AG08396 (cell line): ENCODE measurements at places on chromosomes 2 and 18.
A peak's percentile ranks its signal among the peaks of the same experiment; 100 is the strongest.

GRCh38 chr2:12352889-12353288 is 363.8 kb upstream of the TRIB2 start:
- no peak for DNase-seq

DNA sequence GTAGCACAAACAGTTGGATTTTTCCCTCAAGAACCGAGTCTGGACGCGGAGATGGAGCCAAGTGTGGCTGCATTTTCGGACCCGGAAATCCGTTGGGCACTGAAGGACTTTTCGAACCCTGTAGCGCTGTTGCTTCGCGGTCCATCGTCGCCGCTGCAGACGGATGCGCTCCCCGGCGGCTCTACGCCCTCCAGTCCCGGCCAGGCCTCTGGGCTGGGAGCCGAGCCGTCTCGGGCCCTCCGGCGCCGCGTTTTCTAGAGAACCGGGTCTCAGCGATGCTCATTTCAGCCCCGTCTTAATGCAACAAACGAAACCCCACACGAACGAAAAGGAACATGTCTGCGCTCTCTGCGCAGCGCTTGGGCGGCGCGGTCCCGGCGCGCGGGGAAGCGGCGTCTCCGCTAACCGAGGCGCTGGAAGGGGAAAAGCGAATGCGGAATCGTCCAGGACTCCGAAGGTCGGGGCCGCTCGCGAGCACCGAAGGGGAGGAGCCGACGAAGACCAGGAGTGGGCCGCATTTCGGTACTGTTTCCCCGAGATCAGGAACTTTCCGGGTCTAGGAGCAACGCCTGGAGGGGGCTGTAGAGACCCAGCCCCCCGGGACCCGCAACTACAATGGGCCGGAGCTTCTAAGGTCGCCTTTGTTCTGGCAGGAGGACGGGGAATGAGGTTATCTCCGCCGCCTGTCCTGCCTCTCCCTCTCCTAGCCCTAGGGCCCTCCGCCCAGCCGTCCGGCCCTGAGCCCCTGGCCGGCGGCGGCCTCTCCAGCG is 3.2 kb downstream of the EMX1 start:
- DNase-seq: peak; percentile 48

DNA sequence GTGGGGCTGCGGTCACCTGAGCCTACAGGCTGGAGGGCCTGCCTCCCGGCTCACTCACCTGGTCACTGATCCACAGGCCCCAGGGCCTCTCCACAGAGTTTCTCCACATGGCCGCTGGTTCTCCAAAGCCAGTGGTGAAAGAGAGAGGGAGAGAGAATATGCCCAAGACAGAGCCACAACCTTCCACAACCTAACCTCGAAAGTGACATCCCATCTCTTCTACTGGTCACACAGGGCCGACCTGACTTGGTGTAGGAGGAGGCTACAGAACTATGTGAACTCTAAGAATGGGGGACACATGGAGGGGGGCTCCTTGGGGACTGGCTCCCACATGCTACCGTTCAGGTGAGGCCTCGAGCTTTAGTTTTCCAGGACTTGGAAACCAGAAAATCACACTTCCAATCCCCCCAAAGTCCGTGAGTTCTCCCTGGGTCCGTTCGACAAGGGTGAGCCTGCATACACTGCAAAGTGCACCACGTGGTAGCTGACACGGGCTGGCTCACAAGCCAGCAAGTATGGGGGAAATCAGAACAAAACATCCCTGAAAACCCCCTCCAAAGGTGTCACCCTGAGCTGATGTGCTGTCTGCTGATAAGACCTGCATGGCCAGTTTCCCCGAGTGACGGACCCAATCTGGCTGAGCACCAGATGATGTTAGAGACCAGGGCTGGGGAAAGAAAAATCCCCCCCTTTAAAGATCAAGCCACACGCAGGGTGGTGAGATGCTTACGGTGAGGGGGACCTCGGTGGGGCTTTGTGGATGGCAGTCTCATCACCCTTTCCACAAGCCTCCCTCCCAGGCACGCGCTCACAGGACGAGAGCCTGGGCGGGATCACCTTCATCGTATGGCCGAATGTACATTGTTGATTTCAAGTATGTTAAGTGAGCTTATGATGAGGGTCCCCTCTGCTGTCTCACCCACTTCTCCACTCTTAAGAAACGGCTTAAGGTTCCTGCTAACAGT is 54.2 kb upstream of the SEMA4C start:
- DNase-seq: no peak

DNA sequence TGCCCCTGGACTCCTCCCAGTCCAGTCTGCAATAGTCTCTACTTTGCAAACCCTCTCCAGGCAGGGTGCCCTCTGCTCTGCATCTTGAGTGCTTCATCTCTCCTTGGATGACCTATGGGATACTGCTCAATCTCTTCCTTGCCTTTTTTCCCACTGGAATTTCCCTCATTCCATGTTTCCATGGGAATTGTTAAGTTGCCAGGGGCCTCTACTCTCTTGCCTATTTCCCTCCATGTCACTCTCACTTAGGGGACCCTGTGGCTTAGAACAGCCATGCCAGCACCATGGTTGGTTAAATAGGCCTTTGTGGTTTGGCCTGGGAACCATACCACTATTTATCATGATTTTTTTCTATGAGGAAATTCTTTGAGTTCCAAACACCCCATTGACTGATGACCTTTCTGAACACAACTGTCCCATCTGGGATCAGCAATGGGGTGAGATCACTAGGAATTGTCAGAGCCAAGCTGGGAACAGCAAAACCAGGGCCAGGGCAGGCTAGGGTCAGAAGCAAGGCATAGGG is 91.4 kb upstream of the RBMS1 start:
- DNase-seq: peak; percentile 43

DNA sequence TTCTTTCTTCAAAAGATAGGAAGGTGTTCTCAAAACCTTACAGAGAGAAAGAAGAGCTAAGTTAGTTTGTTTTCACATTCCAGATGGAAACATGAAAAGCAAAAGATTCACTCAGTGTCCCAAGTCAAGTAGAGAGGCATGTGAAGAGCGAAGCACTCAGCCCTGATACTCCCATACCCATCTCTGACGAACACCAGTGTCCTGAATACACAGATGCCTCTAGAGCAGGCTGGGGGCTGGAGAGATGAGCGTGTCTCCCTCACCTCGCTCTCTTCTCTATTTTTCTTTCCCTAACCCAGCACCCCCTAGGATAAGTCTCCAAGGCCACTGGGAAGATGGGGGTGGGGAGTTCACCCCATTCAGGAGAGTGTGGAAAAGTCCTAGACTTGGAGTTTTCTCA is 227.8 kb downstream of the TMEM163 start:
- DNase-seq: no peak

- no peak for DNase-seq
Observed at GRCh38 chr18:36758623-36759022, 70.2 kb downstream of the TPGS2 start.

GRCh38 chr2:24745825-24746224 is 47.4 kb downstream of the PTRHD1 start:
- no peak for DNase-seq

GRCh38 chr2:132560562-132560961 is 109.4 kb downstream of the LYPD1 start:
- DNase-seq: no peak

- DNase-seq: no peak
Observed at GRCh38 chr2:28506112-28506910, 10.5 kb downstream of the PLB1 start.

- no peak for DNase-seq
Observed at GRCh38 chr2:53174539-53174938, 593.1 kb upstream of the CHAC2 start.

GRCh38 chr18:79912409-79912991 is 39.0 kb downstream of the SLC66A2 start:
- DNase-seq: peak; percentile 58

DNA sequence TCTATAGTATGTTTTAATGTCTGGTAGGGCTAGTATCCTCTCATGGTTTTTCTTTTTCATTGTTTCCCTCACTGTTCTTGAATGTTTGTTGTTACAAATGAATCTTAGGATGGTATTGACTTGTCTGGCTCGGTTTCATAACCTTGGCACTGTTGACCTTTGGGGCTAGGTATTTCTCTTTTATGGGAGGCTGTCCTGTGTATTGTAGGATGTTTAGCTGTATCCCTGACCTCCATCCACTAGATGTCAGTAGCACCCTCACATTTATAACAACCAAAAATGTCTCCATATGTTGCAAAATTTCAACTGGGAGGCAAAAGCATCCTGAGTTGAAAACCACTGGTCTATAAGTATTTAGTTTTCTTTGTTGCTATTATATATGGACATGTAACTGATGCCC is 7.0 kb upstream of the AOX1 start:
- DNase-seq: no peak

DNA sequence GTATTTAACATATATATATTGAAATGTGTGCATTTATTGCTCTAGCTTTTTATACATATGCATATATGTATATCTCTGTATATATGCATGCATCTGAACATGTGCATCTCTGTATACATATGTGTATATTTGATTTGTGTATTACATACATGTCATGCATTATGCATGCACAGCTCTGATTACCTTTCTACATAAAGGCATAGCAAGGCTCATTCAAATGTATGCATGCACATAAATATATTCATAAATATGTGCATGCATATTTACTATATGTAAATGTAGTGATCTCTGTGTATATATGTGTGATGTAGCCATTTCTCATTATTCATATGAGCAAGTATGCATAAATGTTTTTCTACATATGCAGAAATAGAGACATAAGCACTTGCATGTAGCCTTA is 64.6 kb downstream of the TRIB2 start:
- no peak for DNase-seq

- no peak for DNase-seq
Observed at GRCh38 chr2:144261336-144261735, 258.6 kb downstream of the ZEB2 start.

DNA sequence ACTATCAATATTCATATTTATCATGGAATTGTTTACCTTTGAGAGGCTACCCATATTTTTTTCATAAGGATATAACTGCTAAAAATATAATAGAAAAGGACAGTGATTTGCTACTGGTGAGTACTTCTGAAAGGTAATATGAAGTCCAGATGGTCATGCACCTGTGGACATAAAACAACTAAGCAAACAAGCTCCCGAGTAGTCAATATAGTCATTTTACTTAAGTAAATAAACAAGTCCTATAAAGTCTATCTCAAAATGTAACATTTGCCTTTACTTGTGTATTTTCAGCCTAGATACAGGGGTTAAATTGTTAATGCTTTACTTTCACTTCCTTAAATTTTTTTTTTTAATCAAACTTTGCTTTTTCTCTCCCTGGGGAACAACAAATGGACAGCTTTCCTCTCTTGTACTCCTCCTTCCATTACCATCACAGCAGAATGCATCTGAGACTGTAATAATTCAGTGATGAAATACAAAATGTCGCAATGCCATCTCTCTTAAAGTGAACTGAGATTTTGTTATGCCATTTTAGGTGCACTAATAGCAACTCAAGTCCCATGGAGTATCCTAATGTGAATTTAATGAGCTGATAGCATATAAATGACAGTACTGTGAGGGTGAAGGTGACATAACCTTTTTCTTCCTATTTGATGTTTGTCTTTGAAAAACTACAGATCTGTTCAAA is 1325.4 kb upstream of the ZEB2 start:
- no peak for DNase-seq

- DNase-seq: no peak
Observed at GRCh38 chr2:131046918-131047652, 46.2 kb downstream of the FAM168B start.

DNA sequence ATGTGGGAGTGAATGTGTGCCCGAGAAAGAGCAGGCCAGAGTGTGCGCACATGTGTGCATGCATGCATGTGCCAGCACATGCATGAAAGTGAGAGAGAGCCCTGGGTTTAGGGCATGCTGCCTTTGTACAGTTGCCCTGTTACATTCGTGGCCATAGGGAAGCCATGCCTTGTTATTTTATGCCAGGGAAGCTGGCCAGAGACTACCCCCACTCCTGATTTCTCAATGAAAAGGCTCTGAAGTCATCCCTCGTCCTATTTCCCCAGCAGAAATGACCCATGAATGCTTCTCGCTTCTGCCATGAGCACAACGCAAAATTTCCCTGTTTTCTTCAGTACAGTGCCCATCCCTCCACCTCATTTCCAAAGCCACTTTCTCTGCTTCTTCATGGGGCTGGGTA is 143.0 kb downstream of the CELF4 start:
- DNase-seq: no peak

GRCh38 chr2:37367310-37367709 is 22.9 kb downstream of the QPCT start:
- DNase-seq: peak; percentile 46

DNA sequence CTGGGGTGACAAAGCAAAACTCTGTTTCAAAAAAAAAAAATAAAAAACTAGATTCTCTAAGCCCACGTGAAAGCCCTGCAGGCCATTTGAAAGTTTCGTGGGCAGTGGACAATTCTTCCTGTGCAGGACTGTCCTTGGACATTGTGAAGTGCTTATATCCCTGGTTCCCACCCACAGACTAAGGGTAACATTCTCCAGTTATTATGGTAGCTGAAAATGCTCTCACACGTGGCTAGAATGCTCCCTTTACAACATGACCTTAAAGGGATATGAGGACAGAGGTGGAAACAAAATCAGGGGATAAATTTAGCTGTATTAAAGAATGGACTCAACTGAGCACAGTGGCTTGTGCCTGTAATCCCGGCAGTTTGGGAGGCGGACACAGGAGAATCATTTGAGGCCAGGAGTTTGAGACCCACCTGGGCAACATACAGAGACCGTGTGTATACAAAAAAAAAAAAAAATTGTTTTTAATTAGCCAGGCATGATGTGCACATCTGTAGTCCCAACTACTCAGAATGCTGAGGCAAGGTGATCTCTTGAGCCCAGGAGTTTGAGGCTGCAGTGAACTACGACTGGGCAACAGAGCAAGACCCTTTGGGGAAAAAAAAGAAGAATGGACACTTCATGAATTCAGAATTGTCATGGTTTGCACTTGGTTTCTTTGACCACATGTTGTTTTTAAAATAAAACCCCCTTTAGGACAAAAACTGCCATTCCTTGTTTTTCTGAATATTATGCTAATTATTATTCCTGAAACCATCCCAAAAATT is 167.9 kb downstream of the MGAT5 start:
- no peak for DNase-seq

GRCh38 chr2:18671363-18671762 is 82.0 kb upstream of the NT5C1B start:
- DNase-seq: no peak

DNA sequence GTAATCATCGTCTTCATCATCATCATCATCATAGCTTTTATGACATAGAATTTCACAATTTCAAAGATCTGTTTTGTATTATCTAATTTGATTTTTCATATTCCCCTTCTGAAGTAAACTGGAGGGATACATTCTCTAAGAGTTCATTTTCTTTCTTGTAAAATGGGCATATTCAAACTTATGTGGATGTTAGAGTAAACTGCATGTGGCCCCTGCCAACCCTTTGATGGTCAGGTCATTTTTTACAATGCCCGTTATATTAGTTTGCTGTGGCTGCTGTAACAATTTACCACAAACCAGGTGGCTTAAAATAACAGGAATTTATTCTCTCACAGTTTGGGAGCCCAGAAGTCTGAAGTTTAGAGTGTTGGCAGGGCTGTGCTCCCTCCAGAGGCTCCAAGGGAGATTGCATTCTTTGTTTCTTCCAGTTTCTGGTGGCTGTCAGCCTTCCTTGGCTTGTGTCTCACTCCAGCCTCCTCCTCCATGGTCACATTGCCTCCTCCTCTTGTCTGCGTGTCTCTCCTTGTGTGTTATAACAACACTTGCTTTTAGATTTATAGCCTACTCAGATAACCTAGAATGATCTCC is 127.5 kb upstream of the MMADHC start:
- DNase-seq: peak; percentile 23

GRCh38 chr2:120984452-120985173 is 248.9 kb downstream of the GLI2 start:
- no peak for DNase-seq

- DNase-seq: no peak
Observed at GRCh38 chr2:135909976-135910375, 33.7 kb upstream of the MCM6 start.

GRCh38 chr2:239158641-239159475 is 242.0 kb downstream of the HDAC4 start:
- DNase-seq: no peak

- peak; percentile 39 for DNase-seq
Observed at GRCh38 chr2:112690853-112691401, 29.9 kb upstream of the NT5DC4 start.
